ENCODE measurements at places on chromosomes 7 and 10.
A peak's percentile ranks its signal among the peaks of the same experiment; 100 is the strongest.

GRCh38 chr10:119655566-119656001, 4.4 kb downstream of the BAG3 start:
- no peak for DNase-seq

- DNase-seq: peak; percentile 51
Measured at GRCh38 chr10:48604991-48605508, at the start of gene ARHGAP22. Gene ARHGAP22, minus strand, starts transcription at chr10:48605073. Its CDS starts 277 bp downstream, at chr10:48604796.

DNA sequence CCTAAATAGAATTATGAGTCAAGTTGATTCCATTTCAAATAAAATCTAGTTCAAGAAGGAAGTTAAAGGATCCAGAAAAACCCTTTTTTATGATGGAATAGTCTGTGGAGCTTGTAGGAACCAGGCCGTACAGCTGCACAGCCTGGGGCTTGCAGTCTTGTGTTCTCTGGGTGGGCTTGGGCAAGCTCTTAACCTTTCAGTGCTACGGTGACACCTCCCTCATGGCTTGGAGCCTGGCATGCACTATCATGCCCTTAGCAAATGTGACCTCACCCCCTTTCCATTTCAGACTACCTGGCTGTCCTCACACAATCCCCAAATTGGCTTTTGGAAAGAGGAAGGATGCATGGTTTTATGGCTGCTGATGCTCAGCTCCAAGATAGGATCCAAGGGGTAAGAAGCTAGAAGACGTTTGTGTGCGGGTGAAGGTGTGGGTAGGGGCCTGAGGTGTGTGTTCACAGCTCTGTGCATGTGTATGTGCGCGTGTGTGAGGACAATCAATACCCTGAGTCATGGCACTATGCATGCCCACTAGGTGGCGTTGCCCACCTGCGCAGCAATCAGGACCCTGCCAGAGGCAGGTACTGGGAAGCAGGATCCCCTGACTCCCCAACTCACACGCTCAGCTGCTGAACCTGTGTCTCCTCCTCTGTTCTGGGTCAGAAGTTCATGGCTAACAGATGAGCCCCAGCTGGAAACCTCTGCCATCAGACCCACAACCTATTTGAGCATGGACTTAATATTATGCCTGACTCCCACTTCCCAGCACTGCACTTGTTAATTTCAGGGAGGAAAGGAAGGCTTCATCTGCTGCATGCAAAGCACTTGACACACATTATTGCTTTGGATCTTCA, 113.4 kb downstream of the PTPN20 start:
- peak; percentile 82 for DNase-seq

DNA sequence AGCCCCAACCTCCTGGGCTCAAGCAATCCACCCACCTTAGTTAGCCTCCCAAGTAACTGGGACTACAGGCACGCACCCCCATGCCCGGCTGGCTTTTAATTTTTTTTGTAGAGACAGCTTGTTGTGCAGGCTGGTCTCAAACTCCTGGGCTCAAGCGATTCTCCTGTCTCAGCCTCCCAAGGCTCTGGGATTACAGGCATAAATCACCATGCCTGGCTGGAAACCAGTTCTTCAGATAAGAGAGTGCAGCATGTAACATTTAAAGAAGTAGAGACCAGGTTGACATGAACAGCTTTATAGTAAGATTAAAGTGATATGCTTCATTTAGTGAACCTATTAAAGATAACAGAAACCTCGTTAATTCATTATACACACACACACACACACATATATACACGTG, 167.9 kb upstream of the KAT6B start:
- DNase-seq: no peak

DNA sequence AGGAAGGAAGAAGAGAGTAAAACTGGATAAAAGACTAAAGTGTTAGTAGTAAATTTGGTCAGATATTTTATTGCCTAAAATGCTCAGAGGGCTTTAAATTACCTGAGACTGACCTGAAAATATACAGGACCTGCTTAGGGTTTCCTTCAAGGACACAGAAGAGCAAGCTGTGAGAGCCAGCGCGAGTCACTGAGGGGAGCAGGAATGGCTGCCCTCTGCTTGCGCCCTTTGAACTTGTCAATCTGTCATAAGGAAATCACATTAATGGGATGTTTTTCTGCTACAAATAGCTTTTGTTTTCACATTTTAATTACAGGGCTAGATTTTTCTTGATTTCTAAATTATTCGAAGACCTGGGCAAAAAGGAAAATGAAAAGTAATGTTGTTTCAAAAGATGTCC, 26.9 kb downstream of the DNAJB9 start:
- no peak for DNase-seq

DNA sequence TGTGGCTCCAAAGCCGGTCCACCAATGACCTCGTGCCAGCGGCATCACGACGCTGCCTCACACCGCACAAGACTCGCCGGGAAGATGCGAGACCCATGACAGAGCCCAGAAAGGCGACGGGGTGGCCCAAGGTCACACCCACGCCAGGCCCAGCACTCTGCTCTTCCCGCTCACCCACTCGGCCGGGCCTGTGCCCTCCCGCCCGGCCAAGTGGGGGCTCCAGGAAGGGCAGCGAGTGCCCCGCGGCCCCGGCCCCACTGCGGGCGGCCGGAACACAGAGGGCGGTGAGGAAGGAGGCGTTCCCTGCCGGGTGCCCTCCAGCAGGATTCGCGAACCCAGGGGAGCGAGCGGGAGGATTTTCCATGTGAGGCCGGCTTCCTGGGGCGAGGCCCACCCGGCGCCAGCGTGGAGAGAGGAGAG, 56.3 kb downstream of the PDGFA start:
- no peak for DNase-seq

DNA sequence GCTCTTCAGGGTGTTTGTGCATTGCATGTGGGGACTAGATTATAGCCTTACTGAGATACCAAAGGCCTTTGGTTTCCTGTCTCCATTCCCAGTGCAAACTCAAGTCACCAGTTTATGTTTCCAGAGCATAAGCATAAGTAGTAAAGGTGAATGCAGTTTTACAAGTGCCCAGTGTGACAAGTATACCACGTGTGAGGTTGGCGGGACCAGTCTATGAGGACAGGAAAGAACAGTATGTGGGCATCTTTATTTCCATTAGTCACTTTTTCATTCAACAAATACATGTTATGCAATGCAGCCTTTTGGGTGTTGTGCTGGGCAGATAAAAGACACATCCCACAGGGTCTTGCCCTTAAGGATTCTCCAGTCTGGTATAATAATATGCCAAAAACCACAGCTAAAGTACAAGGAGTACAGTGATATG, 146.5 kb downstream of the ARID5B start:
- no peak for DNase-seq

DNA sequence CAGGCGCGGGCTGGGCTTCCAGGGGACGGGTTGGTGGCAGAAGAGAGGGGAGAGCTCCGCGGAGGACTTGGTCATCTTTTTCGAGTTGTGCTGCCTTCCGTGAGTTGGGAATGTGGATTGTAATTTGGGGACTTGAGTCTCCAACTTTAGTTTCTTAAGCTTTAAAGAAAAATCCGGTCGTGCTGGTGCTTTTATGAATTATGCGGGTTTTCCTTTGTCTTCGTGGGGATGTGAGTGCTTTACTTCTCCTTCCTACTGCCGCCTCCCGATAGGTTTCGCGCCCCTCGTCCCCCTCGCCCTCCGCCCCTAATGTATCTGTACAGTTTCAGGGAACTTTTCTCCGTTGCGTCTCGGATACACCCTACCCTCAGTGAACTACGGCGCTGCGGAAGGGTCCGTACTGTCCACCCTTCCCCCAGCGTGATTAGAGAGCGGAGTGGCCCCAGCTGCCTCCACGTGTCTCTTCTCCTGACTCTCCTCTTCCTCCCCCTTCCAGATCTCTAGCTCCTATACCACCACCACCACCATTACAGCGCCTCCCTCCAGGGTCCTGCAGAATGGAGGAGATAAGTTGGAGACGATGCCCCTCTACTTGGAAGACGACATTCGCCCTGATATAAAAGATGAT, 649 bp downstream of the SCD start:
- no peak for DNase-seq

- DNase-seq: no peak
Measured at GRCh38 chr7:146660839-146661238, 544.2 kb downstream of the CNTNAP2 start.

GRCh38 chr10:80493522-80494051, 39.5 kb downstream of the TSPAN14 start:
- no peak for DNase-seq

GRCh38 chr7:95525503-95525902, 39.8 kb downstream of the ASB4 start:
- DNase-seq: no peak

DNA sequence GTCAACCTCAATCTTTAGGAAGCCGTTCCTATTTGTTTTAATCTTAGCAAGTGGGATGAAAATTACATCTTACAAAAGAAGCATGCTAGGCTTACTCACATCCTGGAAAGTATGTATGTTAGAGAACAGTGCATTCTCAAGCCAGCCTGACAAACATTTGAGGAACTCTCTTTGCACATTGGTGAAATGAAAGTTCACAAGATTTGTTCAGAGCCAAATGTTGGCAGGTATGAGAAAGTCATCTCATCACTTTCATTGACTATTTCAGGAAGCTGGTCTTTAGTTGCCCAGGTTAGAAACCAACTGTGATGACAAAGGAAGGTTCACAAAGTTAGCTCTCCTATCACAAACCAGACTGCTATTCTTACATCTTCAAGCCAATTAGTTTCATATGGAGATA, 57.1 kb downstream of the ABCB1 start:
- DNase-seq: no peak

GRCh38 chr7:44087911-44088838, 5.8 kb upstream of the POLM start:
- peak; percentile 44 for DNase-seq

- no peak for DNase-seq
Measured at GRCh38 chr10:451021-451471, 238.4 kb downstream of the DIP2C start.

GRCh38 chr10:122246830-122247520, 24.1 kb upstream of the BTBD16 start:
- DNase-seq: no peak

DNA sequence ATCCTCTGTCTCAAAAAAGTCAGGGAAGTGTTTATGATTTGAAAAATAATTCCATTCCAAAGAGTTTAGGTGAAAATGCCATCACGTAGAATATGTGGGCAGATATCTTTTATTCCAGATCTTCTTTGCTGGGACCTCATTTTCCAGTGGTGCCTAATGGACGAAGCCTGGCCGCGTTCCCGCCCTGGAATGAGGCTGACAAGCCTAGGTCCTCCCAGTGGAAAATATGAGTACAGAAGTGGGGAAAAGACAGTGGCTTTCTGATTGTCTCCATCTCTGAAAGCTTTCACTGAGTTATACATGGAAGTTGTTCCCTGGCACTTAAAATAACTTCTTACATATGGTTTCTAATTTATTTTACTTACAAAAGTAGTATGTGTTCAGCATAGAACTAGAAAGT, 139.4 kb downstream of the TACC2 start:
- DNase-seq: no peak

DNA sequence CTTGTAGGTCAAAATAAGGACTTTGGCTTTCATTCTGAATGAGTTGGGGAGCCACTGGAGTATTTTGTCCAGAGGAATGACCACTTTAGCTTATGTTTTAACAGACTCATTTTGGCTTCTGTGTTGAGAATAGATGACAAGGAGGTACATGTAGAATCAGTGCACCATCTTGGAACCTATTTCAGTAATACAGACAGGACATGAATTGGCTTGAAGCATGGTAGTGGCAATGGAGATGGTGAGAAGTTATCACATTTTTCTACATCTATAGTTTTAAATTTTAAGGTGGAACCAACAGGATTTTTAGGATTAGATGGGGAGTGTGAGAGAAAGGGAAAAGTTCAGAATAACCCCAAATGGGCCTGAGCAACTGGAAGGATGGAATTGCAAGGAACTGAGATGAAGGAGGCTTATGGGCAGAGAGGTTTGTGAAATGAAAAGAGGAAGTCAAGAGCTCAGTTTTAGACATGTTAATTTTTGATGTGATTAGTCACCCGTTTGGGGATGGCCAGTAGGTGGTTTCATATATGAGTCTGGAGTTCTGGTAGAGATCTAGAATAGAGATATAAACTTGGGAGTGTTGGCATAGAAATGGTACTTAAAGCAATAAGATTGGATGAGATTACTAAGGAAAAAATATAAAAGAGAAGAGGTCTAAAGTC, 89.2 kb upstream of the JAZF1 start:
- no peak for DNase-seq

- no peak for DNase-seq
Measured at GRCh38 chr10:23139677-23140076, 44.3 kb downstream of the MSRB2 start.

- DNase-seq: no peak
Measured at GRCh38 chr10:101218351-101219138, 10.7 kb downstream of the LBX1 start.

GRCh38 chr10:89129911-89130310, 77.2 kb downstream of the CH25H start:
- peak; percentile 43 for DNase-seq

DNA sequence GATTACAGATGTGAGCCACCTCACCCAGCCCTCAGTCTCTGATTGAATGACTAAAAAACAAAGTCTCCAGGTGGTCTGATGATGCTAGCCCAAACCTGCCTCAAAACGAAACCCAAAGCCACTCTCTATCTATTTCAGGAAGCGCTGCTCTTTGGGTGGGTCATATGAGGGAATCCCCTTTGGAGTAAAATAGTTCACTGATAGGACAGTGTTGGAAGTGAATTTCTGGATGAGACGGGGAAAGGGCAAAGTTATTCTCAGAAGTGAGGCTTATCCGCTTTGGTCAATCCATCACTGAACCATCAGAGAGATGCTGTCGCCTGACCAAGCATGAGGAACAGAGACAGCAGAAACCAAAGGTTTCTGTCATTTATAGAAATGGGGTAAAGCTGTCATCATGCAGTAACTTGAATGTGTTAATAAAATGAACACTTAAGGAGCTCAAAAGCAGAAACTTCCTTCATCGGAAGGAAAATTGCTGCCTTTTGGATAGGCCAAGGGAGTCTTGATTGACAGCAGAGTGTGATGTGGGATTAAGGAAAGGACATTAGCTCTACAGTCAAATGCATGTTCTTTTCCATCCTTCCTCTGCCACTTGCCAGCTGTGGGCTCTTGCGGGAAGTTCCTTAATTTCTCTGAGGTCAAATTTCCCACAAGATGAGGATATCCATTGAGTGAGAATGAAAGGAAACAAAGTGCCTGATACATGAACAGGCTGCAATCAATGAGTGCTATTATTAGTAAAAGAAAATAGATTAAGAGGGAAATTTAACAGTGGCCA, 64.9 kb upstream of the C1QL3 start:
- no peak for DNase-seq

DNA sequence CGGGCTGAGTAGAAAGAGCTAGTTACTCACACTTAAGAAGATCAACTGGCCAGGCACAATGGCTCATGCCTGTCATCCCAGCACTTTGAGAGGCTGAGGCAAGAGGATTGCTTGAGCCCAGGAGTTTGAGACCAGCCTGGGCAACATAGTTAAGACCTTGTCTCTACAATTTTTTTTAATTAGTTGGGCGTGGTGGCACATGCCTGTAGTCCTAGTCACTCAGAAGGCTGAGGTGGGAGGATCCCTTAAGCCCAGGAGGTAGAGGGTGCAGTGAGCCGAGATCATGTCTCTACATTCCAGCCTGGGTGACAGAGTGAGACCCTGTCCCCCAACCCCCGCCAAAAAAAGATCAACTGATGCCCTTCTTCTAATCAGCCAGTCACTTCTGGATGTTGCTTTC, 74.6 kb upstream of the ATP6V0A4 start:
- DNase-seq: no peak

- no peak for DNase-seq
Measured at GRCh38 chr10:131852823-131853609, 47.8 kb upstream of the PPP2R2D start.

Measured in head of caudate nucleus (tissue), 42 donors.